ENCODE measurements at places on chromosomes 2 and 18.

DNA sequence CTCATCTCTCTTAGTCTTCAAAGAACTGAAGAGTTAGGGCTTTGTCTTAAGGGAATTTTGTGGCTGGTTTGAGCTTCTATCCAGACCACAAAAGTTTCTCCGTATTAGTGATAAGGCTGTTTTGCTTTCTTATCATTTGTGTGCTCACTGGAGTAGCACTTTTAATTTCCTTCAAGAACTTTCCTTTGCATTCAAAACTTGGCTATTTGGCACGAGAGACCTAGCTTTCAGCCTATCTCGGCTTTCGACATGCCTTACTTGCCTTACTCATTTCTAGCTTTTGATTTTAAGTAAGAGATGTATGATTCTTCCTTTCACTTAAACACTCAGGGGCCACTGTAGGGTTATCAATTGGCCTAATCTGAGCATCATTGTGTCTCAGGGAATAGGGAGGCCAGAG is 29.9 kb downstream of the HDHD2 start:
- DNase-seq, result no peak

DNA sequence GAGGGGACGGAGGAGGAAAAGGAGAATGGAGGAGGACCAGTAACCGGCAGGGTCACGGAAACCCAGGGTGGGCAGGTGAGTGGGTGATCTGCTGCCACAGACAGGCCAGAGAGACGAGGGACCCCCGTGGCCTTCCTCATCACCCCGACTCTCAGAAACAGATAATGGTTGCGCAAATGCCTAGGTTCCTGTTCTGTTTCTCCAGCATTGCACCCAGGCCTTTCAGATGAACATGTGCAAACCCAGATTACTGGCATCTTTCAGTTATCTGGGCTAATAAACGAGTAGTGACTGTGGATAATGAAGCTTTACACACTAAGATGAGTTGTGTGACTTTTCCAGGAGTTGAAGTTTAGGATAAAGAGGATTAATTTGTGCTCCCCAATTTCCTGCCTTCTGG is 46.5 kb downstream of the TET3 start:
- no peak for DNase-seq

DNA sequence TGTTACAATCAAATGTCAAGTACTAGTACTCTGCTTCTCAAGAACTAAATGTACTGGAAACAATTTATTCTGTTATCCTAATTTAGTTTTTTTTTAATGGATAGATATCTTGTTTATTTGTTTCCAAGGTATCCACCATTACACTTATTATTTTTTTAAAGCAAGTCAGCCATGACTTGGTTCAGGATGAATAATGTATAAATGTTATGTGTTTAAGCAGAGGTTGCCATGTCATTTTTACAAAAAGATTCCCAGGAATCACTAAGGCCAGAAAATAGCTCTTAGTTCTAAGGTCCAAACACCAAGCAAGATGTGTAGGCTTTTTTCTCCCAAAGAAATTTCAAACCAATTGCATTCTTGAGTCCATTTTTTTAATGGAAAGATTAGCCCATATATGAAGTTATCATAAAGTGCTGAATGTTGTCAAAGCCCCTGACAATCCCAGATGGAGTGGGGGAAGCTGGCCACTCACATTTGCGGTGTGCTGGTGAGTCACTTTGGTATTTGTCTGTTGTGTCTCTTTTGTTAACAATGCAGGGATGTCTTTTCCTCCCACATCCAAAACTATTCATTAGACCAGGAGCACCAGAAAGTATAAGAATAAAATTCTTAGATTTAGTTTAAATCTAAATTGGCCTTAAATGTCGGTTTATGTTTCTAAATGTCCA is 158.9 kb downstream of the COL6A3 start:
- DNase-seq, result no peak

GRCh38 chr2:166156985-166157490 is 29.2 kb upstream of the SCN1A start:
- no peak for DNase-seq

GRCh38 chr2:162044586-162044985 is 29.4 kb downstream of the DPP4 start:
- no peak for DNase-seq

- no peak for DNase-seq
Measured at GRCh38 chr2:19491796-19492195, 133.4 kb upstream of the OSR1 start.

- DNase-seq, result no peak
Measured at GRCh38 chr18:56238576-56238975, 399.8 kb downstream of the TXNL1 start.

GRCh38 chr2:160417745-160418397 is 75.7 kb downstream of the RBMS1 start:
- DNase-seq, result no peak

DNA sequence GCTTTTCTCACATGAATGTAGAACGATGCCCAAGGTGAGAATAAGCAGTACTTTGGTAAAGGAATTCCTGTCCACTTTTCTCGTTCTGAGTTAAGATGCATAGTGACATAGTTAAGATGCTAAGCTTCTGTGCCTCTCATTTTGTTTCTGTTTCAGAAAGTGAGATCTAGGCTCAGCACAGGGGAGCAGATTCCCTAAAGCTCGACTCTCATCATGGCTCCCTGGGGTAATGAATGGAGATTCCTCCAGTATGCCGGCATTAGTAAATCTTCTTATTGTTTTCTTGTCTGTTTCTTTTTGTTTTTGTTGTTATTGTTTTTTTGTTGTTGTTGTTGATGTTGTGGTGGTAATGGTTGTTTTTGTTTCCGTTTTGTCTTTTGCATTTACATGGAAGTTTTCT is 225.4 kb downstream of the LRRTM4 start:
- no peak for DNase-seq

- no peak for DNase-seq
Measured at GRCh38 chr2:4188561-4188960, 485.2 kb downstream of the DCDC2C start.

GRCh38 chr2:119544075-119544938 is at the start of gene CFAP221:
Gene CFAP221, plus strand, starts transcription at chr2:119544449. Its CDS starts 1,683 bp downstream, at chr2:119546132.
- no peak for DNase-seq
